ENCODE measurements at places on chromosomes 3 and 15.

DNA sequence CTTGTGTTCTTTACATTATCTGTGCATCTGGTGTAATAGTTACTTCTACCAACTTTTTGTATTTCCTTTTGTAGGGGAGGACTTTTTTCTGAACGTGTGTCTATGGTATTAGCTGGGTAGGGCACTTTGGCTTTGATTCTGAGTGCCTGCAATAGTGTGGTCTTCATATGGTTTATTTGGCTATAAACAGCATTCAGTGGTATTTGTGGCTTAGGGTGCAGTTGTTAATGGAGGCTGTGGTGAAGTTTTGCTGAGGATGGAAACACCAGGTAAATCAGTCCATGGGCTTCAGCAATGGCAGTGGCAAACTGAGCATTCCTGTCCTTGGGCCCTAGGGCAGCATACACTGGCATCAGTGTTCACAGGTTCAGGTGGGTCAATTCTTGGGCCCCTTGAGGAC is 230.6 kb upstream of the CTNNB1 start:
- DNase-seq = no peak

DNA sequence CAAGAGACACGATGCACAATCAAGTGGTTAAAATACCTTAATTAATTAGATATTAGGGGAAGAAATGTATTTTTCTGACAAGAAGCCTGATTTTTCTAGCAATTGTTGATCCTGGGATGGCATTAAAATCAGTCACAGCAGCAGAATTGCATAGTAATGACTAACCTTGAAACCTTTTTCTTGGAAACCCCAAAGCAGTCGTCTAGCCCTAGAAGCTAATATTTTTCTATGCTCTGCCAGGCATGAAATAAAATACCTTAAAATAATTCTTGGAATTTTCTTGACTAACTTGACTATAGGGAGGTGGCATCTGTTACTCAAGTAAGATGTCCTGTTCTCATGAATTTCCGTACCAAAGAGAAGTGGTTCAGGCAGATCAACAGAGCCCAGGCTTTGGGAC is 204.1 kb downstream of the THRB start:
- DNase-seq = no peak

DNA sequence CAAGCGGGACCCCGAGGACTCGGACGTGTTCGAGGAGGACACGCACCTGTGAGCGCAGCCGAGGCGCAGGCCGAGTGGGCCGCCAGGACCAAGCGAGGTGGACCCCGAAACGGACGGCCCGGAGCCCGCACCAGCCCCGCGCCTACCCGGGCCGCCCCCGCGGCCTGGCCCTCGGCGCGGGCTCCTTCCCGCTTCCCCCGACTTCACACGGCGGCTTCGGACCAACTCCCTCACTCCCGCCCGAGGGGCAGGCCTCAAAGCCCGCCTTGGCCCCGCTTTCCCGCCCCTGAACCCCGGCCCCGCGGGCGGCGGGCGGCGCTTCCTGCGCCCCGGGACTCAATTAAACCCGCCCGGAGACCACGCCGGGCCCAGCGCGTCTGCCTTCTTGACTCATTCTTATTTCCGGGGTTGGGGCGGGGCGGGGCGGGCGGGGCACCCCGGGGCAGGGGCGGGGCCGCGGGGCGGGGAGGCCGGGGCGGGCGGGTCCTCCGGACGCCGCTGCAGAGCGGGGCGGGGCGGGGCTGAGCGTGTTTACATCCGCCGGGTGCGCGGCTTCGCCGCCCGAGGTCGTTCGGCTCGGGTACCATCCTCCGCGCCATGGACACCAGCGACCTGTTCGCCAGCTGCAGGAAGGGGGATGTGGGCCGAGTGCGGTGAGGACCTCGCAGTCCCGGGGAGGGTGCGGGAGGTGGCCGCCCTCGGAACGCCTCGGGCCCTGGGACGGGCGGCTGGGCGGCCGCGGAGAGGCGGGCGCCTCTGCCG is at the start of gene ABTB1:
Gene ABTB1 (plus strand): TSS at position 524 of the 762 bp plus-strand sequence. CDS start 74 bp downstream, at position 598.
- peak; percentile 84 for DNase-seq

- DNase-seq = no peak
Measured at GRCh38 chr3:35617370-35617769, 22.0 kb upstream of the ARPP21 start.

- DNase-seq = no peak
Measured at GRCh38 chr3:158769549-158769948, 32.3 kb upstream of the MFSD1 start.

GRCh38 chr15:68781766-68782588 is 38.7 kb downstream of the ANP32A start:
- no peak for DNase-seq

DNA sequence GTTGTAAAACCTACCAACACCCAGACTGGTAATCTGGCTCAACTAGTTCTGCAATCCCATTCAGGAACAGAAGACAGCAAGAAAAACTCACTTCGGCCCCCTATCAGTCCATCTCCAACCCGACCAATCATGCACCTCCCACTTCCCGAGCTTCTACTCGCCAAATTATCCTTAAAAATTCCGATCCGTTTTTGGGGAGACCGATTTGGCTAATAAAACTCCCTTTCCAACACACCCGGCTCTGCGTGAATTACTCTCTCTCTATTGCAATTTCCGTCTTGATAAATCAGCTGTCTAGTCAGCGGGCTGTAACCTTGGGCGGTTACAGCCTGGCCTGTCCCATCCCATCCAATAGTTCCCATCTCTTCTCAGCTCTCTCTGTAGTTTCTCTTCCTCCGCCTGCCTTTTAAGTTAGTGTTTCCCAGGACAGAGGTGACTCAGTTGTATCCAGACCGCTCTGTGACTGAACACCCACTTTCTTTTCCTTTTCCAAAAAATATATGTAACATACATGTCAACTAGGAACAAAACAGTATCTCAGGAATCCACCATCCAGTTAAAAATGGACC is 780 bp upstream of the ACAD9 start:
- no peak for DNase-seq
